ENCODE measurements at places on chromosomes 12 and 14. TPM values are rescaled to one million over a fixed set of nuclear protein-coding genes. Genes with fewer than 3 reads are reported as not detected.

DNA sequence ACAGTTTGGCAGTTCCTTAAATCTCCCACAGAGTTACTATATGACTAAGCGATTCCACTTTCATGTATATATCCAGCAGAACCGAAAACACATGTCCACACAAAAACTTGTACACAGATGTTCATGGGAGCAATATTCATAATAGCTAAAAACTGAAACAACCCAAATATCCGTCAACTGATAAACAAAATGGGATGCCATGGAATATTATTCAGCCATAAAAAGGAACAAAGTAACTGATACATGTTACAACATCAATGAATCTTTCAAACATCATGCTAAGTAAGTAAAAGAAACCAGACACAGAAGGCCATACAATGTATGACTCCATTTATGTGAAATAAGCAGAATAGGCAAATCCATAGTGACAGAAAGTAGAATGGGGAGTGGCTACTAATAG lies 80.2 kb upstream of the GPHB5 start:
- no peak for DNase-seq

- DNase-seq, result no peak
Observed at GRCh38 chr12:94025756-94026155, 122.6 kb upstream of the PLXNC1 start.

DNA sequence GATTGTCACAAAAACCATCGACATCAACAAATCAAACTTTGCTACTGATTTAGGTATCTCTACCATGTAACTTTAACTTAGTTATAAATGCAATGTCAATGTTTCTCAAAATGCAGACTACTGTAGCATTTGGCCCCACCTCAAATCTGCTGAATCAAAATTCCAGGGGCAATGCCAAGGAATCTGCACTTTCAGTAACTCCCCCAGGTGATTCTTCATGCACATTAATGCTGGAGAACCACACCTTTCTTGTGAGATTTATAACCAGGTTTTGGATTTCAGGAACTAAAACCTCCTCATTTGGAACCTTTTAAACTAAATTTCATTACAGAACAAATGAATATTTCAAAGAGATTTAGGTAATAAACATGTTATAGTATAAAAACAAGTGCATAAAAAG lies 4.9 kb downstream of the ATP2B1 start:
- DNase-seq, result no peak

The MYH6 gene
- total RNA-seq, result not detected

All from dermis microvascular lymphatic vessel endothelial cell (primary cell).